Esophagus muscularis mucosa (tissue), 4 donors: ENCODE measurements at places on chromosomes 16 and 17. TPM values are rescaled to one million over a fixed set of nuclear protein-coding genes. Genes with fewer than 3 reads are reported as not detected.

The ADAD2 gene
- total RNA-seq = 0.80 TPM

The G6PC1 gene
- total RNA-seq = not detected

The ST6GALNAC2 gene
- total RNA-seq = 9.1 TPM

The MT1G gene
- total RNA-seq = 4.9 TPM
